GM12865 (cell line): ENCODE measurements at places on chromosomes 4 and X.

DNA sequence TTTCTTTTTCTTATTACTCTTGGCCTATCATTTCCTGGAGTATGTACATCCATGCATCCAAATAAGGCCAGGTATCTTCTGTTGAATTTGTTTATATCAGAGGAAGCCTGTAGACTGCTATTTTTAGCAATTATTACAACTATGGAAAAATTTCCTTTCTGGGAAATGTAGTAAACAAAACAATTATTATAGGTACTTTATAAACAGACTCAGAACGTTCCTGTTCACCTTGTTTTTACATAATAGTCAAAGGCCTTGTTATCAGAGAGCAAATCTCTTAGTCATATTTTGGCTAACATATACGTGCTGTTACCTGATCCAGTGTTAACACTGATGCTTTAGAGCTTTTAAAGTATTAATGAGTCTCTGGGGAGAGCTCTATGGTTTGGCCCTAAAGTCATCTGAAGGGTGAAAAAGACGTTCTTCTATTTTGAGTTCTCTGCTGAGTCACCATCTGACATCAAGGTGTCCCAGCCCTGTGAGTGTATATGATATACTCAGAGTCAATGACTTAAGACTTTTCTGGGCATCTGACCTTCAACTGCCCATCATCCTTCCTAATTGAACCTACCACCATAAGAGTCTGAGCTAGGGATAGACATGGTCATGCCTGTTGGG lies 7.3 kb downstream of the SPARCL1 start:
- peak; percentile 54 for DNase-seq

GRCh38 chr4:167642250-167642649 lies 408.0 kb upstream of the SPOCK3 start:
- no peak for DNase-seq

- no peak for DNase-seq
Measured at GRCh38 chr4:69546134-69546765, 50.5 kb upstream of the UGT2B4 start.

DNA sequence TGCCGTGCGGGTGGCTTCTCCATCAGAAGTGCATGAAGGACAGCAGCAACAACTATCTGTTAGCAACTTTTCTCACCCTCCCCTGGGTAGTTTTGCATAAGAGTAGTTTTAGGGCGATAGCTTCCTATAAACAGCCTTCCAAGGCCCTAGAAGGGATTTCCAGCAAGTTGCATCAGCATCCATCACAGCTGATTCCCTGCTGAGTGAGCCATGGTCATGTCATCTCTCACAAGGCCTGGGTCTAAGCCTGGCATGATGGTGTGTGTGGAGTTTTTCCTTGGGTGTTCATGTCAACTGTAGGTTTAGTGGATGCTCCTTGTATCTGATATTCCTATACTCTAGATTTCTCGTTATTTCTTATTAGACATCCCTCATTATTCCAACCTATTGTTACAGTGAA lies 2324.7 kb upstream of the AGA start:
- DNase-seq, result no peak

GRCh38 chrX:109840585-109840984 lies 107.5 kb upstream of the ACSL4 start:
- DNase-seq, result no peak

- peak; percentile 24 for DNase-seq
Measured at GRCh38 chr4:153728660-153729059, 31.2 kb downstream of the RNF175 start.

DNA sequence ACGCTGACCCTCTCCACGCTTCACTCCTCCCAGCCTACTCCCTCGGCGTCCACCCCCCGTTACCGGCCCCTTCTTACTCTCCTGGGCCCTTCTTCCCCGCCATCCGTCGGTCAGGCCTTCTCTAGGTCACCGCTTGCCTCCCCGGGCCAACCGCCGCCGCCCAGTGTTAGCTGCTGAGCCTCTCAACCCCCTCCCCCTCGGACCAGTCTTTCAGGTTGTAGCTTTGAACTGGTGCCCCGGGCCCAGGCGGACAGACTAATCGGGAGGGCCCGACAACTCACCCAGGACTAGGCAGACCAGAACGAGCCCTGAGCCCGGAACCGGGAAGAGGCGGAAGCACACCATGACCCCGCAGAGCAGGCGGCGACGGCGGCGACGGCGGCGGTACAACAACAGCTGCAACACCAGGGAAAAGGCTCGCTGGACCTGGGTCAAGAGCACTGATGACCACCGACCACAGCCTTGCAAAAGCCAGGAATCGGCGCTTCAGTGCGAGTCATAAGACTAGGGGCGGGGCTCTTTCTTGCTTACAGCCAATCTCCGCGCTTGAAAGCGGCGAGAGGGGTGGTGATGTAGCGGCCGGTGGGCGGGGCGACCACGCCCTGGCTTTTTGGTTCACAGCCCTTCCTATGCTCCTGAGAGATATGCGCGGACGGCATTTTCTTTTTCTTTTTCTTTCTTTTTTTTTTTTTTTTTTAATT lies at the start of gene LAMP2:
Gene LAMP2, minus strand, starts transcription at position 472 of the 701 bp plus-strand sequence. Its CDS starts 127 bp downstream, at position 345.
- peak; percentile 84 for DNase-seq

DNA sequence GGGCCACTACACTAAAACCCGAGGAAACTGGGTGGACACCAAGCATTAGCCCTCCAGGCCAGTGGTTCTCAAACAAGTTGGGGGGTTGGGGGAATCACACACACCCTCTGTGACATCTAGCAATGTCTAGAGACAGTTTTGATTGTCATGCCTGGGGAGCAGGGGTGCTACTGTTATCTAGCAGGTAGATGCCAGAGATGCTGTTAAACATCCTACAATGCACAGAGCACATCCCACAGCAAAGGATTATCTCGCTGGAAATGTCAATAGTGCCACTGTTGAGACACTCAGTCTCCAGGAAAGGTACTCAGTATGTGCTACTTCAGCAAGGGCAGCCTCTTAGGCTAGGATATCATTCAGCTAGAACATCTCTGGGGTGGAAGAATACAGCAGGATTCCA lies 1.3 kb downstream of the SMC1A start:
- no peak for DNase-seq

- peak; percentile 42 for DNase-seq
Measured at GRCh38 chrX:133921764-133922389, 63.5 kb downstream of the GPC3 start.

- no peak for DNase-seq
Measured at GRCh38 chrX:8125566-8125965, 45.5 kb downstream of the VCX2 start.
